Kidney (tissue), 22 donors: ENCODE measurements at places on chromosomes 16 and 17. TPM values are rescaled to one million over a fixed set of nuclear protein-coding genes. Genes with fewer than 3 reads are reported as not detected.
A peak's percentile ranks its signal among the peaks of the same experiment; 100 is the strongest.

GRCh38 chr16:3062553-3062952 lies 2.9 kb upstream of the IL32 start:
- no peak for DNase-seq

DNA sequence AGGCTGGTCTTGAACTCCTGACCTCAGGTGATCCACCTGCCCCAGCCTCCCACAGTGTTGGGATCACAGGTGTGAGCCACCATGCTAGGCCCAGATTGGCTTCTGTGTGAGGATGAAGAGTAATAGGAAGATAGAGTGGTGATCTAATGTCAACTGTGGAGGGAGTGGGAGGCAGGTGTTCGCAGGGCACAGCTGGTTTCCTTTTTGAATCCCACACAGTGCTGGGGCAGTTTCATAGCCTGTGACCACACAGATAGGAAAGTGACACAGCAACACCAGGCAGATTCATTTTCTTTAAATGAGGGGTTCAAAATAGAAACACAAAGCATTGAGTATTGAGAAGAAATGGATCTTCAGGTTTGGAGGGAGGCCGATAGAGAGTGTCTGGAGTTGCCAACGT lies 540.3 kb downstream of the WWOX start:
- no peak for DNase-seq

- no peak for DNase-seq
These were observed 16.0 kb downstream of the CAPN15 start for GRCh38 chr16:543301-544164.

- peak; percentile 86 for DNase-seq
These were observed 610 bp downstream of the C16orf74 start for GRCh38 chr16:85750146-85750826.

DNA sequence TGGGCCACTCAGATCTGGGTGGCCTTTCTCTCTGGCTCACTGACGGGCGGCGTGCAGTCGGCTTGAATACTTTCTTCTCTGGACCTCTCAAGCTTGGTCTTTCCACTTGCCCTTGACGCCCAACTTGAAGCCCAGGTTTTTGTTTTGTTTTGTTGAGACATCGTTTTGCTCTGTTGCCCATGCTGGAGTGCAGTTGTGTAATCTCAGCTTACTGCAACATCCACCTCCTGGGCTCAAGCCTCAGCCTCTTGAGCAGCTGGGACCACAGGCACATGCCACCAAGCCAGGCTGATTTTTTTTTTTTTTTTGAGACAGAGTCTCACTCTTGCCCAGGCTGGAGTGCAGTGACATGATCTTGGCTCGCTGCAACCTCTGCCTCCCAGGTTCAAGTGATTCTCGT lies 22.7 kb upstream of the KIF19 start:
- DNase-seq, result no peak

GRCh38 chr17:50139950-50140885 lies 10.3 kb upstream of the SAMD14 start:
- DNase-seq, result peak; percentile 57

DNA sequence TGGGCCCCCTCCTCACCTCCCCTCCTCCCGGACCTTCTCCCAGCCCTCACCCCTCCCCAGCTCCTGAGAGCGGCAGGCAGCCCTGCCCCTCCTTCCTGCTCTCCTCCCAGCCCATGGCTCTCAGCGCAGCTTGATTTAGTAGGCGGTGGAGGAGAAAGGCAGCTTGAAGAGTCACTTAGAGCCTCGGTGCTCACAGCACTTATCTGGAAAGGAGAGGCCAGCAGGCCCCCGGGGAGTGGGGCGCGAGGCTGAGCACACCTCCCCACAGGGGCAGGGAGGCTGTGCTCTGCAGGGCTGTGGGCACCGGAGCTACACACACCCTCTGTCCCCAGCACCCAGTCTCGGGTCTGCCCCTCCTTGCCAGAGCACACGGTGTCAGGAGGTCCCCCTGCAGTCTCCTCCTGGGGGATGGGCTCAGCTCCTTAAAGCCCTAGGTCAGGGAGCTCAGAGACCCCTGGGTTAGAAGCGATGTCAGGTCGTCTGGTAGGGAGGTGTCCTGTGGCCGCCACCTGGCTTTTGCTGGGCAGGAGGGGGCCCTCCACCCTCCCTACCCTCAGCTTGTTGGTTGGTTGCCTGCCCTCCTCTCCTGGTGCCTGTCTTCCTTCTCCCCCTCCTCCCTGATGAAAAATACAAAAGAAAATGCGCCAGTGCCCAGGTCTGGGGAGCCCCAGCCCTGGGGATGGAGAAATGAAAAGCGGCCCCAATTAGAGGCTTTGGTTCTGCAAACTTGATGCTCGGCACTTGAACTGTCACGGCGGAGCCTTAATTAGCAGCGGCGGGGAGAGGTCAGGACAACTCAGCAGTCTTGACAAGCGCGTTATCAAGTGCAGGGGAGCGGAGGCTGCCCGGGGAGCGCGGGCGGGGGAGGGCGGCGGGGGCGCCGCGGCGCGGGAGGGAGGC lies 151.1 kb upstream of the GSE1 start:
- DNase-seq, result peak; percentile 94

DNA sequence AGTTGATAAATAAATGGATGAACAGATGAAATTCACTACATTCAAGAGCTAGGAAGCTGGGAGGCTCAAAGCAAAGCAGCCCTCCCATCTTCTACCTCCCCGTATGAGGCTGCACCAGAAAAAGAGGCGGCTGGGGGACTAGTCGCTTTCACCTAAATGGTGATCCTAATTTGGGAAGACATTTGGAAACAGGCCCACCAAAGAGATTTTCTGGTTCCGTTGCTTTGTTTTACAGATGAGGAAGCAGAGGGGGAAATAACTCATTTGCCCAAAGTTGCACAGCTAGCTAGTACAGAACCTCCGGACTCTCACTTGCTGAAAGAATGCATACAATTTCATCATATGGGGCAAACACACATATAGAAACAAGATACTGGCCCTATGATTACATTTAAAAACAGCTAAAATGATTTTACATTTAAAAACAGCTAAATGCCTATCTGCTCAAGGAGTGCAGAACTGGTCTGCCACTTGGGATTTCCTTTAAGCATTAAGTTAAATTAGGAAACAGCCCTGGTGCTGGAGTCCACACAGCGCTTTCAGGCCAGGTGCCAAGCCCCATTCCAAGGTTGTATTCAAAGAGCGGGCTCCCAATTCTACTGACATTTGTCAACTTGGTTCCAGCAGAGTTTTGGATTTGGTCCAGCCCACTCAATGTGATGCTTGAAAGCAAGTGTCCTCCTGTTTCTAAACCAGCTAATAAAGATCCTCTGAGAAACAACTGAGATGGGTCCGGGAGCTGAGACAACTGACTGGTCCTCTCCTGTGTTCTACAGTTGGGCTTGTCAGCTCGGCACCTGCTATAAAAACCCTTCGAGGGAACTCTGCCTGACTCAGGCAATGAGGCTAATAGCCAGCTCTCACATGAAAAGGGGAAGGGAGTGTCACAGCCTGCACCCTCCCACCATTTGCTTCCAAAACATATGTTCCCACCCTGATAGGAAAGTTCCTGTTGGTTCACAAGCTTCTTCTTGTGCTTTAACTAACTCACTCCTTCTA lies 11.7 kb downstream of the ERN1 start:
- no peak for DNase-seq

DNA sequence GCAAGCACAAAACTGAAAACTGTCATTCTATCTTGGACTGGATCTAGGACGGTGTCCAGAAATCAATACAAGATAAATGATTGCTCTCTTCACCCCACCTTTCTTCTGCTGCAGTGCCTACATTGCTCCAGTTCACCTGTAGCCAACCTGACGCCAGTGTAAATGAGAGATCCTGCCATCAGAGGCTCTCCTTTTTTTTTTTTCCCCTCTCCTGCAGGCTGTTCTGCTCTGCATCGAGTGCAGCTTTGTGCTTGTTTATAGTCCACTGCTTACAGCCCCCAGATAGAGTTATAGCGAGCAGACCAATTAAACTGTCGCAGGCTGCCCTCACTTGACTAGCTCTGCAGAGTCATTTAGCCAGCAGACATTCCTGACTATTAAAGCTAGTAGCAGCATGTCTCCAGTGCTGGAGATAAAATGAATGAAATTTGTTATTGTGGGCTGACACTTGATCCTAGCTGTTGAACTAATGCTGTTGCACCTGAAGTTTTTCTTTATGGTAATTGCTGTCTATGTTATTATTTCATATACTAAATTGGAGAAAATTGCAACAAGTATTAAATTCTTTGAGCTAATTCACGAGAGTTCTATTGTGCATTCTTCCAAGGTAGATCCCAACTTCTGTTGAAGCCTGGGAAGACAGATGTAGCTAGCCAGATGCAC lies 257.1 kb downstream of the FTO start:
- peak; percentile 63 for DNase-seq

- no peak for DNase-seq
These were observed 195.9 kb upstream of the C17orf78 start for GRCh38 chr17:37179893-37180292.

DNA sequence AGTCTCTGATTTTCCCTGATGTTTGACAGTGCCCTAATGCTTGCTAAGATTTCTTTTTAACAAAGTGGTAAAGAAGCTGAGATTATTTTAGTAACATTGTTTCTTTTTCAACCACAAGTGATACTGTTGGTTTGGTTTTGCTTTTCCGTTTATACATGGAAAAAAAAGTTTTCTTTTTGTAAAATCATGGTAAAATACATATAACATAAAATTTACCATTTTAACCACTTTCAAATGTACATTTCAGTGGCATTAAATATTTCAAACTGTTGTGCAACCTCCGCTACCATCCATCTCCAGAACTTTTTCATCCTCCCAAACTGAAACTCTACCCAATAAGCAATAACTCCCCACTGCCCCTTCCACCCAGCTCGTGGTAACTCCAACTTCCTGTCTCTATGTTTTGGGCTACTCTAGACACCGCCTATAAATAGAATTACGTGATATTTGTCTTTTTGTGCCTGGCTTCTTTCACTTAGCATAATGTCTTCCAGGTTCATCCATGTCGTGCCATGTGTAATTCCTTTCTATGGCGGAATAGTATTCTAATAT lies 4.6 kb downstream of the CIITA start:
- no peak for DNase-seq

DNA sequence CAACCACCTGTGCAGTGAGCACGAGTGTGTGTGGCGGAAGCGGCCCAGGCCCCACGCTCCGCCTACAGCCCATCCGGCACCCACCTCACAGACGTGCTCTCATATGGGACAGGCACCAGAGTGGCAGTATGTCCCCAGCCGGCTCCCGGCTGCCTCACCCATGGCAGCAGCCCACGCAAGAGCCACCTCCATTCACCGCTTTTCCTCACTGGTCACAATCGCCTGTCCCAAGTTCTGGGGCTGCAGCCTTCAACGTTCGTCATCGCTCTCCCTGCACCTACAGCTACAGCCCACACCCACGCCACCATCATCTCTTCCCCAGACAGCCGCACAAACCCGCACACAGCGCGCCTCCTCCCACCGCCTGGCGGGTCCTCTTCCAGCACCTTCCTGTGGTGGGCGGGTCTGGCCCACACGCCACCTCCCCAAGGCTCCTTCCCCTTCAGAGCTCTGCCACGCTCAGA lies 17.5 kb upstream of the TRAP1 start:
- DNase-seq, result no peak

DNA sequence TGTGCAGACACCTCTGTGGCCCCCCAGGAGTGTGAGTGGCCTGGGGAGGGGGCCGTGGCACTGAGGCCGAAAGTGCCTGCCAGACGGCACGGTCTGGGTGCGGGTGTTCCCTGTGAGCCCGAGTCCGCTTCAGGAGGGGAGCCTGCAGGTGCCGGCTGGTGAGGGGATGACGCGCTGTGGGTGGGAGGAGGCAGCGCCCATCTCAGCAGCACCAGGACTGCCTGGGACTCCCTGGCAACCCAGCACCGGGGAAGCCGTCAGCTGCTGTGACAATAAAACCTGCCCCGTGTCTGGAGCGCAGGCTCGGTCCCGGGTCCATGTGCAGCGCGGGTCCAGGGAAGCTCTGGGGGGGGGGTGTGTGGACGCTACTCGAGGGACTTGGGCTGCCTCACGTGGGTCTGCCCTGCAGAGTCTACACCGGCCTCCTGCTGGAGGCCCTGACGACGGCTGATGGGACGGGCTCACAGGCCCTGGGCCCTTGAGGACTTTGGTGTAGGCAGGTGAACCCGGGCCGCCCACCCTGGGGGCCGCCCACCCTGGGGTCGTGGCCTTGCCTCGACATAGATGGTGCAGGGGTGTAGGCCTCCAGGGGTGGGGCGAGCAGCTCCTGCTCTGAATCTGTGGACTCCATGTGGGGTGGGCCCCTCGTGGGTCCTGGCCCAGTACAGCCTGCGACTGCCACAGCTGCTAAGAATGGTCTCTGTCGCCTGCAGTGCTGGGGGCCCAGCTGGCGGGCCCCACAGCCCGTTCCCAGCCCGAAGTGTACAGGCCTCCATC lies 5.9 kb upstream of the RAB40C start:
- DNase-seq, result no peak

GRCh38 chr16:83953796-83954576 lies 946 bp downstream of the OSGIN1 start:
- no peak for DNase-seq

GRCh38 chr16:53465606-53466280 lies 31.5 kb downstream of the RBL2 start:
- DNase-seq, result no peak

DNA sequence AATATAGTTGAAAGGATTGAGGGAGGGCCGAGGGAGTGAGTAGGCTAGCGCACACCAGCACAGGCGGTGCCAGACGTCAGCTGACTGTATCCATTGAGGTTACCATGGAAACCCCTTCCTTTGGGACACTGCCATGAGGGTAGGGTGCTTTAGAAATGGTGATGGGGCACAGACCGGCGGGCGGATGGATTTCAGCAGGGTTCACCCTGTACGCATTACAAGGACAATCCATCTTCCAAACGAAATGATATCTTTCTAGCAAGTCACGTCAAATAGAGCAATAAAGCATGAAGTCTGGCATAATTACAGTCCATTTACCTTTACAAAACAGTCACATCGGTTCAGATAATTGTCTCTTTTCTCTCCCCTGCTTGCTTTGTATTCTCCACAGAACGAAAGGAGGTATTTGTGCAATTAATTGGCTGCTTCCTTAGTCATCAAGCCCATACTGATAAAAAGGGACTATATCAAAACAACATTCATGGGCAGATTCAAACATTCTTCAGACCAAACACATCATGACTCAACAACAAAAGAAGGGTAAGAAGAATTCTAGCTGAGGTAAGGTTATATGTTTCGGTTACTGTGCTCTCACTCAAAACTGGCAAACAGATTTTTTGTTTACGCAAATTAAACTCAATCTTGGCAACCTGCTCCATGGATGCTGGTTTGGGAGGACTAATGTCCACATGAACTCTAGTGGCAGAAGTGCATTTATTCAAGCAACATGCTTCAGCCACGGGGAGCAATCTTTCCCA lies 140.6 kb downstream of the CDK5R1 start:
- DNase-seq, result peak; percentile 41

GRCh38 chr17:6701719-6702118 lies 11.4 kb downstream of the SLC13A5 start:
- no peak for DNase-seq

The NPIPA2 gene
- 3.7 TPM for total RNA-seq

The SSTR5 gene
- 6.7 TPM for total RNA-seq

The BICDL2 gene
- total RNA-seq, result 12.1 TPM

The RAB11FIP4 gene
- 32.5 TPM for total RNA-seq
